Head of caudate nucleus (tissue), 42 donors: ENCODE measurements at places on chromosomes 6 and 20.

DNA sequence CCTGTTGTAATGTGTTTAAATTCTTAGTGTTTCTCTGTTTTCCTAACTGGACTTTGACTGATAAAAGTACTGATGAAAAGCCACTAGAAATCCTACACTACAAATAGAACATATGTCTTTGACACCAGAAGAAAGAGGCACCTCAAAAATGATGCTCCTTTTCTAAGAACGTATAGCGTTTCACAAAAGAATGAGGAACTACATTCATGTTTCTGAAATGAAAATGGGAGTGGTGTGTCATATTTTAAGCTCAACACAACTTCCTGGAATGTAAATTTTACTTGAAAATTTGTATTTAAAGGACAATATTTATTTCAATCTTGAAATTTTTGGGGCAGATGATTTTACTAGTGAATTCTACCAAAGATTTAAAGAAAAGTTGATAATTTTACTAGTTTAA lies 35.3 kb downstream of the KIAA0408 start:
- DNase-seq: no peak

GRCh38 chr6:158388727-158389126 lies 76.5 kb downstream of the TULP4 start:
- DNase-seq: no peak

DNA sequence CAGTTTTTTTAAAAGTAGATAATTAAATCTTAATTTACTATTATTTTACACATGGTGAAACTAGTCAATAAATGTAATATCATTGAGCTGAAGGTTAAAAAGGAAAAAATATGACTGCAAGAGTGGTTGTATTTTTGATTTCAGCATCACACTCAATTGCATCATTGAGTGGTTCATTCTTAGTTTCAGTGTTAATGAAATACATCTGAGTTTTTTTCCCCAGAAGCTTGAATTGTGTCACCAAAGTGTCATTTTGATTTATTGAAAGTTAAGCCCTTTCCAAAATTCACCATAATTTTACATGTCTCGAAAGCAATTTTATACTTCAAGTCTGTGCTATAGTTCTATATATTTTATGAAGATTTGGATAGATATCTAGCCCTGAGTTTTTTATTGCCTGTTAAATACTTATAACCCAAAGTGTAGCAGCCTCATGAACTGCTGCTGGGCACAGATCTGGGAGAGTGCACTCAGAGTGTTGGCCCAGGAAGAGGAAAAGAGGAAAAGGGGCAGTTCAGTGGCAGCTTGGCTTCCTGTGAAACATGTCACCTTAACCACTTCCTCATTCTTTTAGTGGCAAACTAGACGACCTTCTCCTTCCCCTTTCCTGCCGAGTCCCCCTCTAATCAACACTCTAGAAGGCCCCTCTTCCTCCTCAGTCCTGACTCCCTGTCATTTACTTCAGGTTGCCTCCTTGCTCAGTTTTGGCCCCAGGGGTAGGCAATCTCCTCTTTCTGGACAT lies 140.7 kb downstream of the ESR1 start:
- DNase-seq: no peak

DNA sequence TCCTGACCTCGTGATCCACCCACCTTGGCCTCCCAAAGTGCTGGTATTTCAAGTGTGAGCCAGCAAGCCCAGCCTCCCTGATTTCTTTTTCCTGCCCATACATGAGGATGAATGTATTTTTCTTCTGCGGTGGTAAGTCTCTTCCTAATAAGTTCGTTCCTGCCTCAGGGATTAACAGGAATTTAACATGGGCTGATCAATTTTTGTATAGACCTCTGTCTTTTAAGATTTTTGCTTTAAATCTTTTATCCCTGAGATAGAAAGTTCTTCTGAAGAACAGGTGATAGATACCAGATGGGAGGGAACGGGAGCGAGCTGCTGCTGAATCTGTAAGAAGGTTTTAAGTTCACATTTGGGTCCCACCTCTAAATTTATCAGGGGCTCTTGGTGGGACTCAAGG lies 7.0 kb upstream of the ZNFX1 start:
- DNase-seq: no peak

DNA sequence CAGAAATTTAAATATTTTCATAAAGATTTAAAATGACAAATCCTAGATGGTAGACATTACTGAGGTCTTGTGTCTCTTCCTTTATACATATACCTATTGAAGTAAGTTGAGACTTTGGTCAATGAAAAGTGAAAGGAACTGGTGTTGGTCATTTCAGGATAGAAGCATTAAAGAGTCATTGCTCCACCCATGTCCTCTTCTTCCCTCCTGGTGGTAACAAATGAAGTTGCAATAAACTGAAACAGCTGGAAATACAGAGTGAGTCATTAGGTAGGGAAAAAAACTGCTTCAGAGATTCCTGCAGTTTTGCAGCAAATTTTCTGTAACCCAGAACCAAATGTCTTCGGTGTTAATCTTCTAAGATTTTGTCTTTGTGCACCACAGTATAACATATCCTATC lies 448.0 kb downstream of the EYS start:
- DNase-seq: no peak

GRCh38 chr6:163954088-163954775 lies 539.7 kb downstream of the QKI start:
- DNase-seq: no peak

- no peak for DNase-seq
Measured at GRCh38 chr20:52303281-52303950, 111.8 kb upstream of the ZFP64 start.

- peak; percentile 33 for DNase-seq
Measured at GRCh38 chr6:163099621-163100171, 314.8 kb upstream of the QKI start.

DNA sequence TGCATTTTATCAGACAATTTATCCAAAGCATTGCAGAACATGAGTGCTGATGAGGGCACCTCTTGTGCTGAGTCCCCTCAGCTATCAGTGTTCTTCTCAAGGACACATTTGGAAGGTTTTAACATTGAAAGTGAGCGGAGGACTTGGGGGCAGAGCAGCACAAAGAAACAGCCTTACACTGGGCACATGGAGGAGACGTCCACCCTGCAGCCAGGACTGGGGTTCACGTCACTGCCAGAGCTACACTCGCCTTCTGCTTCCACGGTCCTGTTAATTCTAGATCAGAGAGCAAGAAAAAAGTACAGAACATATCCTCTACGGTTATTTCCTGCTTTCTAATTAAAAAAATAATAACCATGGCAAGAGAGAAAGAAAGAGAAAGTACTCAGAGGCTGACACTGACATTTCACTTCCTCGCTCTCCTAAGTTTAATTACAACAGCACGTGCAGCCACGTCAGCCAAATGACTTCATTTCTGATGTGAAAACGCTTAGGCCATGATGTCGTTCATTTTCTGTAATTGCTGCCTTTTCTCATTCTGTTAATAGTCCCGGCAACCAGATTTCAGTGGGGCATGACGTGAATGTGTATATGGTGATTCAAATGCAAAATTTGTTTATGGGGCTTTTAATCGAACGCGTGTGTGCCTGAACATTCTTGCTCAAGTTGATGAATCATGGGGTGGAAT lies 5.1 kb downstream of the PRND start:
- no peak for DNase-seq

DNA sequence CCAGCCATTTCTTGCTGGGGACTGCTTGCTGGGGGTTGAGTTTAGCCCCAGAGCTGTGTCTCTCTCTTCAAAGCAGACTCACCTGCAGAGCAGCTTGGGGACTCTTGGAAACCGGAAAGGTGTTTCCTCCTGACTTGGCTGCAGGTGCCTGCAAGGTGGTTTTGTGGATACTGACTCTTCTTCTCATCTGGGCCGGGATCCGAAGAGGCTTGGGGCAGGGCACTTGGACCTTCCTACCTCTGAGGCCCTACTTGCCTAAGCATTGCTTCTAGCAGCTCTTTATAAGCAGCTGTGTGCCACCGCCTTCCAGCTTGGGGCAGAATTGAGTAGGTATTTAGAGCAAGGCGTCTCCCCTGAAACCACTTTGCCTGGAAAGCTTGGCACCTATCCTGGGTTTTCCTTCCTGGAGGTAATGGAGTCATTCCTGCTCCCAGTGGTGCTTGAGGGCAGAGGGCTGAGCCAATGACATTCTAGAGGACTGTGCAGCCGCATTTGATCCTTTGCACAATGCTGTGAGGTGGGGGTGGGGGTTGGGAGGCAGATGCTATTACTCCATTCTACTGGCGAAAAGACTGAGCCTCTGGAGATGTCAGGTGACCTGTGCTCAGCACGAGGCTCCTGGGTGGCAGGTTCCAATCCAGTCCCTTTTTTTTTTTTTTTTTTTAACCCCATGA lies 3.4 kb upstream of the CTSZ start:
- DNase-seq: no peak

- peak; percentile 84 for DNase-seq
Measured at GRCh38 chr20:63973636-63974401, 4.1 kb upstream of the ZNF512B start.

DNA sequence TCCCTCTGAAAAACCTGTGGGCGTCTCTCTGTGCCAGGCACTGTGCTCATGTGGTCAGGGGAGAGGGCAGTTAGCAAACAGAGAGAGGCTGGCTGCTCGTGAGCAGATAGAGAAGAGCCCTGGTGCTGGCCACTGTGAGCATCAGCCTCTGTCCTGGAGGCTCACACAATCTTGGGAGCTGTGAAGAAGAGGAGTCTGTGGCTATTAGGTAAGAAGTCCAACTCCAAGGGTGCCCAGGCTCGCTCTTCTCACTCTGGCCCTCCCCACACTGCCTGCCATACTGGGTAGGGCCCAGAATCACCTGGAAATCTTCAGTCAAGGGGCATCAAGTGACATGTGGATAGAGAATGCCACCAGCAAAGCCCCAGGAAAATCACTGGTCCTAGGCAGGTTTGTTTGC lies 14.1 kb downstream of the SCML4 start:
- no peak for DNase-seq

GRCh38 chr6:89187504-89187903 lies 29.7 kb downstream of the GABRR1 start:
- DNase-seq: no peak

DNA sequence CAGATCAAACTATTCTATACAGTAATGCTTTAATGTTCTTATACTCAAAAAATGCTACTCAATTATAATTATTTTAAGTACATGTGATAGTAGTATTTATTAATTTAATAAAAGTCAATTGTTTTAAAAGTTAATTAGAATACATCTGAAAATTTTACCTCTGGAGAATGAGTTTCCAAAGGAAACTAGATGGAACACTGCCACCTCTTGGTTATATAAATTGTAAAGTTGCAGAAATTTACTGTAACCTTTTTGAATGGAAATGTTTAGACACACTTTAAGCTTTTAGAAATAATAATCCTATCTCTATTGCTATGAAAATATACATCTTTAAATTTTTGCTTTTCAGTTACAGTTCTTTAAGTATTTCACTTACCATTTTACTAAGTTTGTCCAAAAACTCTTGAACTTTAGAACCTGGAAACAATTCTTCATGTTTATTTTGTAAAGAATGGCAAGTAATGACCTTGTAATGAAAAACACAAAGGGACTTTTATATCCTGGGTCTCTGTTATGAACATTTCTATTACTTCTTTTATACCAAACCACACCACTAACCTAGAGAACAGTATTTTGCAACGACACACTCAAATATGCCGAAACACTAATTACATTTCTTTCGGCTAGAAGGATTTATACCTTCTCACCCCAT lies 10.9 kb upstream of the BMP5 start:
- DNase-seq: no peak

- DNase-seq: no peak
Measured at GRCh38 chr20:44516491-44516890, 5.4 kb downstream of the SERINC3 start.

GRCh38 chr20:58699623-58700107 lies 7.1 kb downstream of the NPEPL1 start:
- DNase-seq: no peak

GRCh38 chr20:12372557-12372956 lies 454.9 kb downstream of the BTBD3 start:
- DNase-seq: no peak

DNA sequence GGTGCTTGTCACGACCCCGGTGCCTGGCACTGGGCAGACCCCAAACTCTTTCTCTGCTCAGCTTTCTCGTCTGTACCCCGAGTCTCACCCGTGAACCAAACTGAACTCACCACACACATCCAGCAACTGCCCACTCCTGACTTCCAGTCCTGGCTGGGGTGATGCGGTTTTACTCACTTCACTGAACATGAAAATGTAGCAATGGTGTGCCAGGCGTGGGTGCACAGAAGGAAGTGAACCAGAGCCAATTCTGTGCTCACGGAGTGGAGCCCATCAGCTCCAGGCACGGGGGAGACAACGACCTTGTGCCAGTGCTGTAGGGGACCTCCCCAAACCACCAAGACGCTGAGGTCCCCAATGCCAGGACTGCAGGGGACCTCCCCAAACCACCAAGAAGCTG lies 78.7 kb upstream of the AFDN start:
- no peak for DNase-seq

DNA sequence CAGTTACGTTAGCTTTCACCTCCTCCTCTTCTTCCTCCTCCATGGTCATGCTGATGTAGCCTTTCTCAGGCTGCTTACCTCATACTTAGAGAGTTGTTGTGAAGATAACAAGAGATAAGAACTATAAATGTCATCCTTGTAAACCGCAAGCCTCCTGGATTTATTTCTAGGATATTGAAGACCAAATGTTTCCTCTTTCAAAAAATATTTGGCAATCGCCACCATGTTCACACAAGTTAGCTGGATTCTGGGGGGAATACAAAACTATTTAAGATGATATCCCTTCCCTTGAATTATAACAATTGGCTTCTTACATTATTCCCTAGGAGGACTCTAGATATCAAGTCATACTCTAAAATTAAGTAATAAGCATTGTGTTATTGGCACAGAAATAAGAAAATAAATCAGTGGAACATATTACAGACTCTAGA lies 99.8 kb upstream of the PLEKHG1 start:
- no peak for DNase-seq

- DNase-seq: no peak
Measured at GRCh38 chr6:6588924-6589709, 597 bp downstream of the LY86 start.

GRCh38 chr6:168097621-168098430 lies 18.8 kb upstream of the FRMD1 start:
- DNase-seq: no peak

DNA sequence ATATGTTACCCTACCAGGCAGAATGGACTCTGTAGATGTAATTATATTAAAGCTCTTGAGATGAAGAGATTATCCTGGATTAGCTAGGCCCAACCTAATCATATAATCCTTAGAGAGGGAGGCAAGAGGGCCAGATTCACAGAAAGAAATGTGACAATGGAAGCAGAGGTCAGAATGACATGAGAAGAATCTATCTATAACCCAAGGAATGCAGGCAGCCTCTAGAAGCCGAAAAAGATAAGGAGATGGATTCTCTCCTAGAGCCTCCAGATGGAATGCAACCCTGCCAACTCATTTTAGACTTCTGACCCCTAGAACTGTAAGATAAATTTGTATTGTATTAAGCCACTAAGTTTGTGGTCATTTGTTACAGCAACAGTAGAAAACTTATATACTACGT lies 12.3 kb downstream of the PXT1 start:
- no peak for DNase-seq
